Esophagus (tissue), 2 donors: ENCODE measurements at places on chromosomes 1 and 21. TPM values are rescaled to one million over a fixed set of nuclear protein-coding genes. Genes with fewer than 3 reads are reported as not detected.

The THEM5 gene
- polyA plus RNA-seq: 1.5 TPM

The CSF1 gene
- 5.6 TPM for polyA plus RNA-seq

The GJB4 gene
- 2.3 TPM for polyA plus RNA-seq

The MFAP2 gene
- 1.5 TPM for polyA plus RNA-seq

The TFF3 gene
- polyA plus RNA-seq: 2.3 TPM

The ATP1A4 gene
- not detected for polyA plus RNA-seq
